HEK293T (cell line): ENCODE measurements at places on chromosomes 2 and 18.

DNA sequence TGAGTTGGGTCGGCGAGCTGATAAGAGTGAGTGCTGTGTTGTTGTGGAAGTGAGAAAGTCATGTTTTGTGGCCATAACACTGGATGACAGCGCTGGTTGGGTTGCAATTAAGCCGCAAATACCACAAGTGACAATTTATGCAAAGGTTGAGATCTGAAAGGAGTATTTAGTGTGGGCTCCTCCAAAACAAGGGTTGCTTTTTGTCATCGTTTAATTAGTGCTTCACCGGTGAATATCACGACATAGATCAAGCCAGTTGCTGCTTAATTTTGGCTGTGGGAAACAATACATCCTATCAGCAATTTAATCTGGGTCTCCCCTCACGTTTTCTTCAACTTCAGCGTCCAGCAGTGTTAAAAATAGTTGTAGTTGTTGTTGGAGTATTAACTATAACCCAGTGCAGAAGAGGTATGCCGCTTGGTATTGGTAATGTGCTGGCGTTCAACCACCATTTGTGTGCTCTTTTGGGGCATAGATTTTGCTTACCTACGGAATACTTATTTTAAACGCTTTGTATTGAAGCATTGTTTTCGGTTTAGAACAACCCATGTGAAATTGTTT is 662 bp downstream of the ACVR2A start:
- no peak for DNase-seq

GRCh38 chr2:42456126-42456839 is 37.5 kb downstream of the KCNG3 start:
- DNase-seq: no peak

- DNase-seq: no peak
Measured at GRCh38 chr2:63981702-63982103, 37.5 kb downstream of the VPS54 start.

DNA sequence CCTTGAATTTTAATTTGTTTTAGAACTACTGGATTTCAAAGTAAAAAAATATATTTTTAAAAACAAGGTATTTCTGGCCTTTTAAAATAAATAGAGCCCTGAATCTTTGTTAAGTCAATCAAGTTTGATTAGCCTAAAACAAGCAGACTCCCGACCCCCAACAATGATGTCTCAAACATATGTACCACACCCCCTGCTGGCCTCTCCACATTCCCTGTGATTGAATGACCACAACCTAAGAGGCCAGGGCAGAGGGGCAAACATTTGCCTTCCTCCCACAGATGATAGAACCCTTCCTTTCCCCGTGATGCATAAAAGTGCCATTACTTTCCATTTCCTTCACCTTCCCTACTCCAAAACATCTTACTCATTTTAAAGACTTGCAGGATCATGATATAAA is 130.9 kb downstream of the STK39 start:
- DNase-seq: no peak

GRCh38 chr2:134227666-134228065 is 26.2 kb upstream of the MGAT5 start:
- DNase-seq: no peak

DNA sequence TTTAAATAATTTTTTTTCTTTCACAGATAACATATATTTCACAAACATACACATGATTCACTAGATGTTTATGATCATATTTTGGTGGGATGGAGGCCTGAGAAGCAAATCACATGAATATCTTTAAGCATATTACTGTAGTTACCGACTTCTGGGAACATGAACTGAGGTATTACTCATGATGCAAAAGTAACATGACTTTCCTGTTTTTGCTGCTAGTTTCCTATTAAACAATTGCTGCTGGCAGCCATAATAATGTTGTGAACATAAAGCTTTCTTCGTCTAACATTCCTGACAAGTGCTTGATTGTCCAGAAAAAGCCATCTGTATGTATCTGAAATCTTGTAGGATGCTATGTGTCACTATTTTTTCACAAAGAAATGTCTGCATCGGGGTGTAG is 145.4 kb downstream of the MTX2 start:
- DNase-seq: no peak

DNA sequence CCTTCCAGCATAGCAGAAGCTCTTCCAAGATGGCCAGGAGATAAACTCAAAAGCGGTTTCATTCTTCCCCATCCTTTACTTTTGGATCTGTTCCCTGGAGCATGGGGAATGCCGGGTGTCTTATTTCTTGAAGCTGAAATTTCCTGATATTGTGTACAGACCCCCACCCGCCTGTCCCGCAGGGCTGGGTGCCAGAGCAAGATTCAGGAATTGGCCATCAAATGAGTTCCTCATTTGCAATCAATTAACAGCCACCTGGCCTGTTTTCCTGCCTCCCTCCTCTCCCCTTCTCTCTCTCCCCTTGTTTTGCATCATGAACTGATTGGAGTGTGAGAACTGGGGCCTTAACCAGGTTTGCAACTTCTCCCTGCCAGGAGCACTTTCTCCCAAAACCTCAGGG is 202.1 kb downstream of the SH3RF3 start:
- DNase-seq: no peak
